Mesenteric fat pad (tissue), 1 donor: ENCODE measurements at places on chromosomes 13 and 19.

GRCh38 chr13:50537029-50537428, 306.5 kb downstream of the DLEU7 start:
- no peak for DNase-seq

- DNase-seq: peak; percentile 85
Observed at GRCh38 chr13:30804474-30804873, 69.1 kb downstream of the ALOX5AP start.

- no peak for DNase-seq
Observed at GRCh38 chr13:51093574-51093973, 17.5 kb downstream of the C13orf42 start.

GRCh38 chr19:35403116-35403760, 32.4 kb downstream of the GPR42 start:
- DNase-seq: no peak

- DNase-seq: no peak
Observed at GRCh38 chr19:7533925-7534480, 1.5 kb upstream of the PNPLA6 start.

- DNase-seq: no peak
Observed at GRCh38 chr19:37893845-37894575, 12.4 kb downstream of the WDR87 start.

GRCh38 chr13:79833991-79834390, 353.0 kb downstream of the NDFIP2 start:
- no peak for DNase-seq

- no peak for DNase-seq
Observed at GRCh38 chr13:33352526-33352925, 67.0 kb upstream of the STARD13 start.

- DNase-seq: no peak
Observed at GRCh38 chr19:18226956-18227780, 930 bp upstream of the PDE4C start.

DNA sequence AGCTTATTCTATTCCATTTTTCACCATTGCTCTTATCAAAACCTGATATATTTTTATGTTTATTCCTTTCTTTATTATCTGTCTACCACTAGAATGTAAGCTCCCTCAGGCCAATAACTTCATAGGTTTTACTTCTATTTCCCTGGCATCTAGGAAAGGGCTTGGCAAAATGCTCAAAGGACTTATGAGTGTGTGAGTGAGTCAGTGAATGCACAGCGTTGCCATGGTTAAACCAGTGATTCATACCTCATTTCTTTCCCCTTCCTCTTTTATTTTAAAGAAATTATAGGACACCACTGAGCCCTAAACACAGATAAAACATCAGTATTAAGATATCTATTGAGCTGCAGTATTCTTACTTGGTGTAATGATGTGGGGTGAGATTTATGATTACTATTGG, 162.1 kb downstream of the GPC6 start:
- DNase-seq: no peak

DNA sequence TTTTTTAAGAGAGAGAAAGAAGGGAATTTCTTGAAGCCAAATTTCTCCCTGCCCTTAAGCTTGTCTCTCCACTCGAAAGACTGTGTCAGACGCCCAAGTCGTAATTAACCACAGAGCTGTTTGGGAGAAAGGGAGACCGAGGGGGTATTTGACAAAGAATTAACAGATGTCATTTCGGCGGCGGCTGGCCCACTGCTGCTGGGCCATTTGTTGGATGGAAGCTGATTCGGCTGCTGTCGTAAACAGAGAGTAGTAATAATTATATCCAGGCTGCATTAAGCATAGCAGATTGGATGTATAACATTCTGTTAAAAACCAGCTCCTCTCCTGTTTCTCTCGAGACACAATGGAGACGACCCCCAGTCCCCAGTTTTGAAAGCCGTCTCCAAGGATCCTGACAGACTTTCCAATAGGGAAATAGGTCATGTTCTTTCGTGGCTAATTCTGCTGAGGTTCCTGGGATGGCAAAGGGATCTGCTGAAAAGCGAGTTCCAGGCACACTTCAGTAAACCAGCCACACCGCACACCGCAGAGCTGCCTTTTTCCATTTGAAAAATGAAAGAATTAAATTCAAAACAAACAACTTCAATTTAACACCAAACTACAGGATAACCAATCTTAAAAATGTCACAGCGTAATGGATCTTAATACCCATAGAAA, 71.5 kb downstream of the KCTD15 start:
- peak; percentile 65 for DNase-seq

DNA sequence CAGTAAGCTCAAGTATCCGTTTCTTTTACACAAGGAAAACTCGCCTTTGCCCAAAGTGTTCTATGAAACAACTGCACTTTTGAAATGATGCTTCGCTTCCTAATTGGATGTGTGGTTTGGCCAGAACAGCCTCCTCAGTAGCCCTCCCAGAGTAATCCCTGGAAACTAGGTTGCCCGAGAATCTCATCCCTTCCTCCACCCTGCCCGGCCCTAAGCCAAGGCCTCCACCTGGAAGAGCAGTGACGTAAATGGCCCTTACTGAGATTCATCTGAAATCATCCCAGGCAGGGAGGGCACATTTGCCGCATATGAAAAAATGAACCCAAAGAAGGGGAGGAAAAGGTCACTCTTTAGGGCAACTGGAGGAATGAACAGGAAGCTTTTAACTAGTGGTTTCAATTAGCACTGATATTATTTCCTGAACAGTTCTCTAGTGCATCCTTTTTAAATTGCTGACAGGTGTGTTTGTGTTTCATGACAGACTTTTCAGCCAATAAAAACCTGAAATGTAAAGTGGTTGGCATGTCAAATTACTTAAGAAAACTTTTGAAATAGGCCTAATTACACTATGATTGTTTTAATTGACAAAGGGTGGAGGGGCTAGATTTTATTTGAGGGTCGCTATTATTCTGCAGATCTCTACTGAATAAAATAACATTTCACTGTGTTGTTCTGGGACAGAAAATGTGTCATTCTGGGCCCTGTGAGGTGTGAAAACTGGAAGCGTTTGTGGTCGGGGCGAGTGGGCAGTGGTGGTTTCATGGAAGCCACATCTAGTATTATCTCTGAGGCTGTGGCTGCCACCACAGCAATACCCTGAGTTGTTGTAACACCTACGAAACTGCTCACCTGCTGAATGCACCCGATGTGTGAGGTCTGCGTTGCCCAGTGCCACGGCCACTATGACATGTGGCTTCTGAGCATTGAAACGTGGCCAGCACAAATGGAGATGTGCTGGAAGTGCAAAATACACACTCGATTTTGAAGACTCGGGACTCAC, 112.1 kb downstream of the ZIC5 start:
- no peak for DNase-seq

DNA sequence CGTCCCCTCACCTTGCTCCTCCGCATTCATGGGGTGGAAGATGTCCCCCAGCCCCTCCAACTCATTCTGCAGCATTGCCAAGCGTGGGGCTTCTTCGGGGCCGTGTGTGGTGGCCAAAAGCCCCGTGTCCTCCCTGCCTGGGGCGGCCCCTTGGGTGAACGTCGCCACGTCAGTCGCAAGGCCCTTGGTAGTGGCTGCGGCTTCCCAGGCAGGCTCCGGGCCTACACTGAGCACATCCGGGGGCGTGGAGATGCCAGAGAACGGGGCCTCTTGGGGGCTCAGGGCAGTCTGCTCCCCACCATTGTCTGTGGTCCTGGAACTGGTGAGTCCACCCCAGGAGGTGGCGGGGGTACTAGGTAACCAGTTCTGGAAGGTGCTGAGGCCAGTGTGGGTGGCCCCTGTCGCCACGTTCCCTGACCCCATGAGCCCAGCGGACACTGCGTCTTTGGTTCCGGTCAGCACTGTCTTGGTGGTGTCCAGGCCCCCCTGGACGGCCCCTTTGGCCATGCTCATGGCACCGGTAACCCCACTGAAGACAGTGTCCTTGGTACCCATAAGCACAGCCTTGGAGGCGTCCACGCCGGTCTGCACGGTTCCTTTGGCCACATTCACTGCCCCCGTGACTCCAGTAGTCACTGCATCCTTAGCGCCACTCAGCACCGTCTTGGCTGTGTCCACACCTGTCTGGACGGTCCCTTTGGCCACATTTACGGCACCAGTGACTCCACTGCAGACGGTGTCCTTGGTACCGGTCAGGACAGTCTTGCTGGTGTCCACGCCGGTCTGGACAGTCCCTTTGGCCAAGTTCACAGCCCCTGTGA, 7.6 kb downstream of the PLIN4 start:
- no peak for DNase-seq

- no peak for DNase-seq
Observed at GRCh38 chr13:25847635-25848626, 203.9 kb downstream of the SHISA2 start.

GRCh38 chr13:83150616-83151307, 731.5 kb downstream of the SLITRK1 start:
- DNase-seq: no peak

DNA sequence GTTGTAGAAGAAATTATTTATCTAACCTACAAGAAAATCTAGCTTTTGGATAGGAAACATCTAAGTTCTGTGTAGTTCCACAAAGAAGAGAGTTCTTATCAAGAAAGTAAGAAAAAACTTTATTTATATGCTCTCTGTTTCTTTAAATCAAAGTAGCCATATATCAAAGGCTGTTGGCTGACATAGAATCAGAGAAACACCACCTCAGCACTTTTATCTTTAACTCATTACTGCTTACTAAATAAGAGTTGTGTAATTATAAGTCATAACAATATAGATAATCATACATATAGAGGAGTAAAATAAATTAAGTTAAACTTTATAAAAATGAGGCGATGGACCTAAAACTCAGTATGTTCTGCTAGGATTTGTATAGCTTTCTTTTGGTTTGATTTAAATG, 570.6 kb downstream of the PCDH17 start:
- no peak for DNase-seq
